GM04504 (cell line): ENCODE measurements at places on chromosomes 3 and 15.

GRCh38 chr15:48963524-48964113 is at the start of gene SHC4:
TSS of gene SHC4 (minus strand) at chr15:48963919. CDS start at chr15:48963015, 904 bp downstream.
- peak; percentile 58 for DNase-seq

DNA sequence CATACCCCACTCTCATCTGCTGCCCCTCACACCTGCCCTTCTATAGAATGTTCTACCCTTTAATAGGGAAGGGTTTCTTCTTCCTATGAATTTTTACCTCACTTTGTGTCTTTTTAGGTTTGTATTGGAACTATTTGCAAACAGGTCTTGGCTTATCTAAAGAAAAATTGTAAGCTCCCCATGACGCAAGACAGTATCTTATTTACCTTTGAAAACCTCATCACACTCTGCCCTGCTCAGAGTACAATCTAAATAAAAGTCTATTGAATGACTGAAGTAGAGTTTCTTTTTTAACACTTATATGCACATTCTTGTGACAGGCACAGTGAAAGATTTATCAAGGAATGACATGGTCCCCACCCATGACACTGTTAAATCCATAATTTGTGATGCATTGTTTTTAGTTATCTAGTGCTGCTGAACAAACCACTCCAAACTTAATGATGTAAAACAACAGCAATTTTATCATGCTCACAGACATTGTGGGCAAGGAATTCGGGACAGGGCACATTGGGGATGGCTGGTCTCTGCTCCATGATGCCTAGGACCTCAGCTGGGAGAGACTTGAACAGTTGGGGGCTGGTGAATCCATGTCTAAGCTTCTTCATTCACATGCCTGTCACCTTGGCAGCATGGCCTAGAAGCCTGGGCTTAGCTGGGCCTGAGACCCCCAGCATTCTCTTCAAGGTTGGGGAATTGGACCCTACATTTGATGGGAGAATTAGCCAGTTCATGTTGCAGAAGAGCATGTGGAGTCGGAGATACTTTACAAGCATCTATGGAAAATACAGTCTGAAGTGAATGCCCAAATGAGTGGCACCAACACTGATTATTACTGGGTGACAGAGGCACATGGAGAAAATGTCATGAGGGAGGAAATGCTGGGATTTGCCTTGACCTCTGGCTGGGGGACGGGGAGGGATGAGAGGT is 252.2 kb upstream of the CTDSPL start:
- DNase-seq, result no peak

DNA sequence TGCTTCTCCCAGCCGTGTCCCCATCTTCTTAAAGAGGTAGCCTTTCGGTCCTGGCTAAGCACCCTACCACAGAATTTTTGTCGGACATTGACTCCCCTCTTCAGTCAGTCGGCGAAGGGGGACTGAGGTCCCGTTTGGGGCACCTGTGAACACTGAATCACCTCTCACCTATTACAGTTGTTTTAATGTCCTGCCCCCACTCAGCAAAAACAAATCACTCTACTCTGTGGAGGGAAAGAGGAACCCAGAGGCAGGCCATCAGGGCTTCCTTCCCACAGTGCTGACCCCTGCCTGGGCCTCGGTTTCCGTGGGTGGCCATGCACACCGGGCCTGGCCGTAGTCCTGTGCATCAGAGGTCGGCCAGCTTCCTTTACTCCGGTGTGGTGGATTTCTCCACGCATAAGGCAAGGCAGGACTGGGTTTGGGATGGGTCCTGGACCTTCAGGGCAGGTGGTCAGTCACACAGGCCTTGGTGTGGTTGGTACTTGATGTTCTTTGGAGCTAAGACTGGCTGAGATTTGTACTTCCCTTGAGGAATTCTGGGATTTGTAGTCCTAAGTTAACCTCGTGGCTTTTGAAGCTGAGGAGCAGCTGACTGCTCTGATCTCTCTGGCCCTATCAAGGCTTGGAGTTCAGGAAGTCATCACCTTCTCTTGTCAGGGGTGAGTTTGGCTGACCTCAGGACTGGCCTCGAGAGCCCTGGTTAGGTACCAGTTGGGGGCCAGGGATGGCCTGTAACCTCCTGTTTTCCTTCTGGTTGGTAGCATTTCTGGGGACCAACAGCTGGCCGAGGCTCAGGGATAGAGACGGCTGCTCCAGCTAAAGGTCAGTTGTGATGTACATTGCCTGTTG is 627 bp upstream of the FAM131A start:
- no peak for DNase-seq

GRCh38 chr15:59371458-59372351 is 966 bp downstream of the MYO1E start:
- no peak for DNase-seq

DNA sequence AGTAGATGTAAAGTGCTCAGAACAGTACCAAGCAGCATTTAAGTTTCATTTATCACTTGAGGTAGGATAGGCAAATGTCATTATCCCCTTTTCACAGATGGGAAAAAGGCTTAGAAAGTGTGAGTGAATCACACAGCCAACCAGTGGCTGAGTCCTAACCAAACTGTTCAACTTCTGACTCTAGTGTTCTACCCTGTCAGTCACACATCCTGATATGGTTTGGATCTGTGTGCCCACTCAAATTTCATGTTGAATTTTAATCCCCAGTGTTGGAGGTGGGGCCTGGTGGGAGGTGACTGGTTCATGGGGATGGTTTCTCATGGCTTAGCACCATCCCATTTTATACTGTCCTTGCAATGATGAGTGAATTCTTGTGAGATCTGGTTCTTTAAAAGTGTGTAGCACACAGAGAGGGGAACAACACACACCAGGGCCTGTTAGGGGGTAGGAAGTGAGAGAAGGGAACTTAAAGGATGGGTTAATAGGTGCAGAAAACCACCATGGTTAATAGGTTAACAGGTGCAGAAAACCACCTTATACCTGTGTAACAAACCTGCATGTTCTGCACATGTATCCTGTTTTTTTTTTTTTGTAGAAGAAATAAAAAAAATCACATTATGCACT is 304.7 kb downstream of the SUCLG2 start:
- DNase-seq, result no peak

- DNase-seq, result no peak
These were observed at the start of gene MORC1 for GRCh38 chr3:109117939-109118338. TSS of gene MORC1 (minus strand) at chr3:109118134. CDS start at chr3:109118059, 75 bp downstream.

DNA sequence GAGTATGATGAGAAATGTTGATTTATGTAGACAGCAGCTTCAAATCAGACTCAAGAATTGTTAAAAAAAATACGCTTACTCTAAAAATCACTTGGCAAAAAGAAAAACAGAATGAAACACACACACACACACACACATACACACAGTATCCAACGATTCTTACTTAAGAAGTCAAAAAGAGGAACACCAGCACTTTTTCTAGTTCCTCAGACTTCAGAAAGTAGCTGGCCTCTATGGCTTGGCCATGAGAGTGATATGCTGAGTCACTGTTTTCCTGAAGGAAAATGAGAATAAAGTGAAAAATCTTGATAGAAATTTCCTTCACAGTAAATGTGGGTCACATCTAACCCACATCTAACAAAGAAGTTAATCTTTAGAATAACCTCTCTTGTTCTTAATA is 22.1 kb downstream of the CNTN3 start:
- DNase-seq, result no peak

- DNase-seq, result no peak
These were observed at the start of gene CFAP161 for GRCh38 chr15:81133782-81134461. TSS of gene CFAP161 (plus strand) at chr15:81134270. CDS start at chr15:81134330, 60 bp downstream.

- DNase-seq, result no peak
These were observed 33.0 kb downstream of the MYZAP start for GRCh38 chr15:57624730-57625129.

GRCh38 chr3:184423561-184423960 is 43.7 kb downstream of the CHRD start:
- no peak for DNase-seq

GRCh38 chr15:99021027-99021627 is 13.5 kb upstream of the PGPEP1L start:
- DNase-seq, result no peak

GRCh38 chr3:165254812-165255211 is 58.6 kb upstream of the SLITRK3 start:
- DNase-seq, result no peak

GRCh38 chr3:12724794-12725193 is 34.3 kb downstream of the TMEM40 start:
- DNase-seq, result no peak

DNA sequence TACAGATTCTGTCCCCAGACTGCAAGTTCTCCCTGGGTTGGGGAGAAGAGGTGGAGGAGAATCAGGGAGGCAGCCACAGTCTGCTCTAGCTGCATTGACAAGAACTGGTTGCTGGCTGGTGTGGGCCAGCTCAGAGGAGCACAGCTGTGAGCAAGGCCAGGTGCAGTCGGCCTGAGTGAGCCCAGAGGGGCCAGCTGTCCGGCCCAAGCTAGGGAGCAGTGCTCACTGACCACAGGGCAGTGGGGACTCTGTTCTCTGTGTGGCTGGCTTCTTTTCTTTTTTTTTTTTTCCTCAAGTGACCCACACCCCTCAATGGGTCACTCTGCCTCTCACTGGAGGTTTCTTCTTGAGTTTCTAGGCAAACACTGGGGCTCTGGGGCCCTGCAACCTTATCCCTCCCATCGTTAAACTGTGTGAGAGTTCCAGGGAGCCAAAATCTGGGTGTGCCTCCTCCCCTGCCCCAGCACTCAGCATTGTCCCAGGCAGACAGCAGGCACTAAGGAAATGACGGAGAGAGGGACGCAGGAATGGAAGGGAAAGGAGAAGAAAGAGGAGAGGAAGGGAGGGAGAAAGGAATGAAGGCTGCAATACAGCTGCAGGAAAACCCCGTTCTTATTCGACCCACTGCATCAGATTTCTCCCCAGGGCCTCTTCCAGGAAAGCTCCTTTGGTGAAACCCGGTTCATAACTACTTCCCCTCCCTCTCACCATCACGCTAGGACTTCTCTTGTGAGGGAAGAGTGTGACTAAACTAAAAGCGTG is 37.7 kb upstream of the HES1 start:
- DNase-seq, result no peak

DNA sequence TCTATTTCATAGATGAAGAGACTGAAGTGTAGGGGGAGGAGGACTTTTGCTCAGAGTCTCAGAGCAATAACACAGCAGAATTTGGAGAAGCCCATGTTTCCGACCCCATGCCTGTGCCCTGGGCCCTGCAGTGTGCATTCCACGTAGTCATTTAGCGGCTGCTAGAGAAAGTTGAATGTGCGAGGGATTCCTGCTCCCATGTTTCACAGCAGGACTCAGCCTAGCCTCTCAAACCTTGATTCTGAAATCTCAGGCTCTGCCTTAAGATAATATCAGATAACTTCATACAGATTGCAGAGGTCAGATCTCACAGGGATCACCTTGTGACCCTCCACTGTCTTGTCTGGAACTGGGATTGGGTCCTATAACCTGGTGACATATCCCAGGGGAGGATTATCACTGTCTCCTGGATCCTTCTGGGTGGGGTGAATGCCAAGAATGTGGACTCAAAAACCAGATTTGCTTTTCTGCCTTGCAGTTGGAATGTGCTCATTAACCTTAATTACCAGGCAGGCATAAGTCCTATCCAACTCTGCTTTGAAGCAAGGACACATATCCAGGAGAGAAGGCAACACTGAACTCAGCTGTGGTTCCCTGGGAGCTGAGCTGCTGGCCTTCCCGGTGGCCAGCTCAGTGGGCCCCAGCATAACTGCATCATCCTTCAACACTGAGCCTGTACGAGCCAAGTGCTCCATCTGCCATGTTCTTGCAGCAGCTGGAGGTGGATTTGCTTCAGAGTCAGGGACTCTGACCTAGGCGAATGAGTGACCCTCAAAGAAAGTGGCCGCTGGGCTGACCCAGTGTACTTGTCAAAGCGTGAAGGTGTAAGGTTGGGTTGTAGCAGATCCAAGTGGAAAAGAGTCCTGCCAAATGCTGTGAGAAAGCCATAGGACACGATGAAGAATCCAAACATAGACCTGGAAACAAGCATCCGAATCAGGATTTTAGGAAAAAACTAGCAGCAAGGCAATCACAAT is 43.0 kb downstream of the CTXND1 start:
- DNase-seq, result no peak

DNA sequence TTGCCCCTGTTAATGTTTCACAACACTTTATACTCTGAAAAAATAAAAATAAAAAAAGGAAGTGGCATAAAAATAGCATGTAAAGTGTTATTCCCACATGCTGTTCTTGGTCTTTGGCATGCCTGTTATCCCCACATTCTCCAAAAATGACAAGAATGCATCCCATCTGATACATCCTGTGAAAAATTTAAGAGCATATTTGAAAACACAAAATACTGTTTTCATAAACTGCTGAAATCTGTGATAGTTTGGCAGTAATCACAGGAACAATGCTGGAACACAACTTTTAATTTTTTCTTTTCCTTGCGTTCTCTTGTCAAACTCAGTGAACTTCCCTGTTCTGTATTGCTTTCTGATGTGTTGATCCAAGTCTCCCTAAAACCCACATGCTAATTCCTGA is 288.8 kb downstream of the ROBO2 start:
- DNase-seq, result no peak

DNA sequence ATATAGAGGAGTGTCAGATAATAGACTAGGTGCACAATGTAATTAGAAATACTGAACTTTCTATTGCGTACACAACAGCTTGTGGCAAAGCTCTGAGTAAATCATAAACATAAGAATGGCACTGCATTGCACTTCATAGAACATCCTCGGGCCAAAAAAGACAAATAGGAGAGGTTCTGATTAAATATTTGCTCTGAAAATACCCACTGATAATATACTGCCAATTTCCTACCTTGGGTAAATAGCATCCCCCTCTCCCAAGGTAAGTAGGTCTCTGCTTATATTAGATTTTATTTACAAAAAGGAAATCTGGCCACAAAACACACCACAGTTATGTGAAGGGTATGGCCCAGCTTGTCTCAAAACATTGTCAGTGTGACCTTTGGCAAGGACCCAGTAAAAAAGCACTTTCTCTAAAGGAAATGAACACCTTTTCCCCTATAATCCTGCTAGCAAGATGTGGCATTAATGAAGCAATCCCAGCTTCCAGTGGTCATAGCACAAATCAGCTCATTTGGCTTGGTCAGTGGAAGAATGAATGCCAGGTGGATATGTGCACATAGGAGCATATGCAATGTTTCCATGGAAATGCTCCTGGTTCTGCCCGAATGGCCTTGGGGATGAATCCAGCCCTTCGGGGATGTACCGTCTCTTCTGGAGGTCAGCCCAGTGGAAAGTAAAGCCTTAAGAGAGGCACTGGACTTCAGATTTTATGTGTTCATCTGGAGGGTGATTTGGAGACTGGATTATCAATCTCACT is 315.9 kb downstream of the LSAMP start:
- no peak for DNase-seq

- peak; percentile 68 for DNase-seq
These were observed 130.6 kb downstream of the SMAD6 start for GRCh38 chr15:66832664-66833063.

DNA sequence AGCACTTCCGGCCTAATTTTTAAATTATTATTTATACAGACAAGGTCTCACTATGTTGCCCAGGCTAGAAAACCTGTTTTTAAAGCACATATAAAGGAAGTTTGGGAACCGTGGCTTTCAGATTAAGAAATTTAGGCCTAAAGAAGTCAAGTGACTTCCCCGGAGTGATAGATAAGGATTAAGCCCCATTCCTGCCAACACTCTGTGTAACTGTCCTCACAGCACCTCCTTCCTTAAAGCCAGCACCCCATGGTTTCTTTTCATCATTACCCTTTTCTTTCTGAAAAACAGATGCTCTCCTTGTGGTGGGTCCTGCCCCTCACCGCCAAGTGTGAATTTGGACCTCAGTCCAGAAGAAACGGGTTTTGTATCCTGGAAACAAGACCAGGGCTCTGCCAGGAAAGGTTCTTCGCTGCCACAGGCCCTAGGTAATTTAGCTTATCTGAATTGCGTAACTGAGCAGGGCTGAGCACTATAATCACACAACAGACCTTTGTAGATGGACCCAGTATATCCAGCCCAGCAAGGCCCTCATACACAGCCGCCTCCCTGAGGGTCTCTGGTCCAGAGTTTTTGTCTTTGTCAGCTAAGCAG is 231.3 kb downstream of the PLCL2 start:
- no peak for DNase-seq
